ENCODE measurements at places on chromosomes 11 and 22. TPM values are rescaled to one million over a fixed set of nuclear protein-coding genes. Genes with fewer than 3 reads are reported as not detected.

Gene TMEM223
- 75.3 TPM for polyA plus RNA-seq

Gene TENM4
- 1.0 TPM for polyA plus RNA-seq

Gene C11orf42
- not detected for polyA plus RNA-seq

Gene RELA
- polyA plus RNA-seq, result 28.9 TPM

DNA sequence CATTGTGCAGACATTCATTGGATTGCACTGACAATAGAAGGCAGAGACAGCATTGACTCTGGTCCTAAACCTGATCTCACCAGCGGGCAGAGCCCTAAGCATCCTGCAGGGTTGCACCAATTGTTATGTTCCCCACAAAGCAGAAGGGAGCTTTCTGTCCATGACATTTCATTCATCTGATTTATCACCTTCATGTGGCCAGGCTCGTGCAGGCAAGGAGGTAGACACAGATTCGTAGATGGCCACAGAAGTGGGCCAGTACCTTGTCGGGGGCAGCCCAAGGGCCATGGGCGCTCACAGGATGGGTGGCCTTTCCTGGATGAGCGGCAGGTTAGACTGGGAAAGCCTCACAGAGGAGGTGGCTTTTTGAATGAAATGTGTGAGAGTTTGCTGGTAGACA, 2.9 kb downstream of the TSKU start:
- no peak for DNase-seq

DNA sequence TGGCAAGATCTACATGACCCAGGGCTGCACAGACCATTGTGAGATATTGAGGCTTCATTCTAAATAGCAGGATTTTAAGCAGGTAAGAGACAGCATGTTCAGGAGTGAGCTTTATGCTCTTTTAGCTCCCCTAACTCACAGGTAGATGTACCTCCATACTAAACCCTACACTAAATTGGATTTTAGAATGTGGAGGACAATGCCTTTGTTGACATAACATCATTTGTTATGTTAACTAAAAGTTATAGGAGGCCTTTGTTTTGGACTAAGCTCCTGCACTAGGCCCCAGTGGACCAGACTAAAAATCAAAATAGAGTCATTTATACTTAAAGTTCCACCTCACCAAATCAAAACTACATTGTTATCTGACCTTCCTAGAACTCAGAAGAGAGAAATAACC, 6.8 kb downstream of the DDIAS start:
- no peak for DNase-seq

DNA sequence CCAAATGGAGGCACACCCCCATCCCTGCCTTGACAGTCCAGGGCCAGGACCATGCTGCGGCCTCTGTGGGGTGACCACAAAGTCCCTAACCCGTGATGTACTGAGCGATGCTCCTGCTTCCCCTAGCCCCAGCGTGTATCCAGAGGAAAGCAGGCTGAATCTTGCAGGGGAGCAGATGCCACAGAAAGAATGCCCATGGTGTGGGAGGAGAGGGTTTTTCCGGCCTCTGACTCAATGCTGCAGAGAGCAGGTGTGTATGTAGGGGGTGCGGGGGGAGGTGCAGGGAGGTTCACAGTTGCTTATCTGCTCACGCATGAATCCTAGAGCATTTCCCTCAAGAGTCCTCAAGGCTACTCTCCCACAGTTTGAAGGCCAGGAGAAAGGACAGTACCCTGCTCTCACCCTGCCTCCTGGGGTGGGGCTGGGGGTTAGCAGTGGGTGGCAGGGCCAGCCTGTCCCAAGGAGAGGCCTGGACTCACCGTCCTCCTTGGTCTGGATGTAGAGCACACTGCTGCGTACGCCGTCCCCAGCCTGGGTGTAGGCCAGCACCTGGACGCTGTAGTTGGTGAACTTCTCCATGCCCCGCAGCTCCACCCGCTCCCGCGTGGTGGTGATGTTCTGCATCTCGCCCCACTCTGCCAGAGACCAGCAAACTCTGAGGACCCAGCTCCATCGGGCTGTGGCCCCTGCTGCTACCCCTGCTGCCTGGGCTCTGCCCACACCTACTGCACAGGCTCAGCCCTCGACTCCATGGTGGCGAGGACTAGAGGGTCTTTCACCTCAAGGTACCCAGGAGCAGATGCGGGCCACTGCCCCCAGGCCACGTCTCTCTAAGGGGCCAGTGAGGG, 130.8 kb downstream of the CEP164 start:
- DNase-seq, result no peak

DNA sequence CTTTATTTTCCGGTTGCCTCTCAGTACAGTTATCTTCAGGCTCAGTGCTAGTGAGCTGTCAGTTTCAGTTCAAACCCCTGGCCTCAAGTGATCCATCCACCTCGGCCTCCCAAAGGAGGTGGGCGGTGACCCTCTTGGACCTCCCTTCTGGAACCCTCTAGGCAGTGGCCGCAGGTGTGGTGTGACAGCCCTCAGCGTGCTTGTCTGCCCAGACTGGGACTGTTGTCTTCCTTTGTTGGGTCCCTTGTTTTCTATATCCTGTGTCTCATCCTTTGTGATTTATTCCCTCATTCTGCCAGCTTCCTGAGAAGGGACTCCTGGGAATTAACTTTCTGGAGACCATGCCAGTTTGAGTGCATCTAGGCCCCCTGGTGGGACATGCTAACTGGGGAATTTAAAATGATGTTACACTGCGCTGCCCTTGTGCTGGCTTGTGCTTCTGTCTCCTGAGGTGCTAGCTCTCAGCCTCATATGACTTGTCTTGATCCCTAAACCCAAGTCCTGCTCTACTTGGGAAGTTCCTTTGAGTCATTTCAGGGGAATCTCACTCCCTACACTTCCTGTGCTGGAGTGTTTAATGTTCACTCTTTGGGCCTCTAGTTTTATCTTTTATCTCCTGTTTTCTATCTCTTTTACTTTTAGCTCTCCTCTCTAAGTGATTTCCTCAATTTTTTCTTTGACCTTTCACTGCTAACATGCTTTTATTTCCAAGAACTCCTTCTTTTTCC, 19.4 kb downstream of the MED15 start:
- no peak for DNase-seq

GRCh38 chr11:65329944-65330403, 3.7 kb upstream of the DPF2 start:
- DNase-seq, result peak; percentile 91

DNA sequence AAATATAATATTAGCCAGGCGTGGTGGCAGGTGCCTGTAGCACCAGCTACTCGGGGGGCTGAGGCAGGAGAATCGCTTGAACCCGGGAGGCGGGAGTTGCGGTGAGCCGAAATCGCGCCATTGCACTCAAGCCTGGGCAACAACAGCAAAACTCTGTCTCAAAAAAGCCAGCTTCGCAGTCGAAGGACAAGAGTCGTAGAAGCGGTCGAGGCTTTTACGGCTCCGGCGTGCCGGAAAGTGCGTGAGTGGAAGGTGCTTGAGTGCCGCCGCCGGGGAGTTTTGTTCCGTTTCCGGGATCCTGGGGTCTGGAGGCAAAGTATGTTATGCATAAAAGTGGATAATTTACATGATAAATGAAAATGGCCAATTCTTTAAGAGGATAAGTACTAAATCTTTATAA, 43.6 kb downstream of the SYN3 start:
- no peak for DNase-seq

GRCh38 chr22:50199251-50199721, 1.5 kb upstream of the SELENOO start:
- no peak for DNase-seq

GRCh38 chr11:75069473-75069872, 27.2 kb downstream of the OR2AT4 start:
- no peak for DNase-seq

DNA sequence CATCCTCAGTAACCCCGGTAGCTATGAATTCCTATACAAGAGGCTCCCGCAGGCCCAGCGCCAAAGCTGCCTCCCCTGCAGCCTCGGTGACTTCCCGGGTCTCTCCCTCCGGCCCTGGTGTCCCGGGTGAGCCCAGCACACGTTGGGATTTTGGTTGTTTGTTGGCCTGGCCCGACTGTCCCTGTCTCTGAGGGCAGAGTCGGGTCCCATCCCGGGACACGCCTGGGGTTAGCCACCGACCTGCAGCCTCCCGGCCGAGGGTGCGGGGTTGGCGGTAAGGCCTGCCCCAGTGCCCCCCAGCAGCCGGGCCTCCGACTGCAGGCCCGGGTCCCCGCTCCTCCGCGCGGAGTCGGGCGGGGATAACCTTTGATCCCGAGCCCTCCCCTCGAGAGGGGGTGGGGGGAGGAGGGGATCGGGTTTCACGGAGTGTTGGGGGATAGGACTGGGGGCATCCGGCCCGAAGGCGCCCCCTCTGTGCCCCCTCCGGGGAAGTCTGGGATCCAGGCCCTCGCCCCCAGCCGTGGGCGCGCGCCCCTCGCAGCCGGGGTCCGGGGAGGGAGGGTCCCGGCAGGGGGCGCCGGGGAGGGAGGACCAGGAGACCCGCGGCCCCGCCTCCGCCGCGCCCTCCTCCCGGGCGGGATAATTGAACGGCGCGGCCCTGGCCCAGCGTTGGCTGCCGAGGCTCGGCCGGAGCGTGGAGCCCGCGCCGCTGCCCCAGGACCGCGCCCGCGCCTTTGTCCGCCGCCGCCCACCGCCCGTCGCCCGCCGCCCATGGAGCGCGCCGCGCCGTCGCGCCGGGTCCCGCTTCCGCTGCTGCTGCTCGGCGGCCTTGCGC, at the start of gene FBLN1:
TSS of gene FBLN1 (plus strand) at position 669 of the 835 bp plus-strand sequence. CDS start at position 772, 103 bp downstream.
- peak; percentile 64 for DNase-seq

DNA sequence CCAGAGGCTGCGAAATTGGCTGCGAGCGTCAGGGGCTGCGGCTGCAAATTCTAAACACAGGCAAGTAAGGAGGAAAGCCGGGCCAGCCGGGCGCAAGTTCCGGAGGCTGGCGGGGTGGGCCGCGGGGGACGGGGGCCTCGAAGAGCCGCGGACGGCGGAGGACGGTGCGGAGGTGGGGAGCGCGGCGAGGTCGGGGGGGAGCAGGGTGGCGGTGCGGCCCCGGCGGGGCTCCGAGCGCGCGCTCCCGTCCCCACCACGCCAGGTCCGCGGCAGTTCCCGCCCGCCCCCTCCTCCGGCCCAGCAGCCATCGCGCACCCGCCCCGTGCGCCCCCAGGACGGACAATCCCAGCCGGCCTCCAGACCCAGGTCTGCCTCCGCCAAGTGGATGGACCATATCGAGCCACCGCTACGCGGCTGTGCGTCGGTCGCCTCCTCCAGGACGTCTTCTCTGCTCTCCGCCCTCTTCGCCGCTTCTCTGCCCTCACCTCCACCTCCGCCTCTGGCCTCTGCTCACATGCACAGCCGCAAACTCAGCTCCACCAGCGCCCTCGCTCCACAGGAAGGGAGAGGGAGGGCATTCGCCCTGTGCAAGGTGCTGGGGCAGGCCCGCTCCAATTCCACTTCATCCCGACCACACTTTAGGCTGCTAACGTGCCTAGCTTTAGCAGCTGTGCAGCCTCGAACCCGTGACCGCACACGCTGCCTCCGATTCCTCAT, 7.2 kb downstream of the ELFN2 start:
- DNase-seq, result no peak

GRCh38 chr11:117286588-117286987, 4.6 kb upstream of the BACE1-AS start:
- no peak for DNase-seq

DNA sequence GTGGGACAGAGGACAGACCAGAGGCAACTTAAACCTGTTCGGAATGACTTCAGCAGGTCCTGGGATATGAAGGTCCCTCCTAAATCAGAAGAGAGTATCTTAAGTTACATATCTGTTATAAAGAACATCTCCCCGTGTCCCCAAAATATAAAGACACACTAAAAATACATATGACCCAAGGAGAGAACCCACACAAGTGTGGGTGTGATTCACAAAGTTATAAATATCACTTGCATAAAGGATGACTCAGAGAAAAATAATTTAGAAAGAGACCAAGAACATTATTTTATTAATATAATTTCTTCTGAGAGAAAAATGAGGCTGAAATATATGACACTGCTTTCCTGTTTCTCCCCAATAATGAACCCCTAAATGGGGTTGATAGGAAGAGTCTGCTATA, 14.2 kb downstream of the OR5B21 start:
- no peak for DNase-seq

DNA sequence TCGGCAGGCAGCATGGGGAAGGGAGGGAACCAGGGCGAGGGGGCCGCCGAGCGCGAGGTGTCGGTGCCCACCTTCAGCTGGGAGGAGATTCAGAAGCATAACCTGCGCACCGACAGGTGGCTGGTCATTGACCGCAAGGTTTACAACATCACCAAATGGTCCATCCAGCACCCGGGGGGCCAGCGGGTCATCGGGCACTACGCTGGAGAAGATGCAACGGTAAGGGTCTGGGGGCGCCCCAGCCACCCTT, 204 bp downstream of the FADS2 start:
- DNase-seq, result no peak

DNA sequence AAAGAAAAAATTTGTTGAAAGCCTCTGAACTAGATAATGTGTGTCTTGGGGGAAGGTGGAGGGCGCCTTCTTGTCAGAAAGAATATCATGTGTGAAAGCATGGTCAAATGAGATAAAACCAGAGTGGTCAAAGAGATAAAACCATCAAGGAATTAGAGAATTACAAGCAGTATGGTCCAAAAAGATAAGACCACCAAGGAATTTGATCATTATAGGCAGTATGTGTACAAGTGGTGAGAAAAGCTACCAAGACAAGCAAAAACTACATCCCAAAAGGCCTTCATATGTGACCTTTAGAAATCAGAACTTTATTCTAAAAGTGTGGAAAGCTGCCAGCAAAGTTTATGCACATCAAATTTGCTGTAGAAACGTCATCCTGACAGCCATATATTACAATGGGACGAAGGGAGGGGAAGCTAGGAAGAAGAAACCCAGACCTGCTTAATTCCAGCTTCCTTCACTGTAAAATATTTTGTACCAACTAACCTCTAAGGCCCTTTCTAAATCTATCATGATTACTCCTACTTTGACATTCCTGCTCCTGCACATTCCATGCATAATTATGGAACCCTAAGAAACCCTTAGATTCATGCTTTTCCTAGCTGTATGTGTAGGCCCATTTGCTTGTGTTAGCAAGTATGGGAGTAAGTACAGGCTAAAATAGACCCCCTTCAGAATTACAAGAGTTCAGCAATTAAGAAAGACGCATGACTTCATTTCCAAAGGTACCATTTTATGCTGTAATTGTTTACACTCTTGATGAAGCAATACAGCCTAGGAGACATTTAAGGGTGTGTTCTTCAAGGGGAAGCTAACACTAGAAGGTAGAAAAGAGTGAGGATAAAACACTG, 51.6 kb downstream of the LGR4 start:
- DNase-seq, result no peak

DNA sequence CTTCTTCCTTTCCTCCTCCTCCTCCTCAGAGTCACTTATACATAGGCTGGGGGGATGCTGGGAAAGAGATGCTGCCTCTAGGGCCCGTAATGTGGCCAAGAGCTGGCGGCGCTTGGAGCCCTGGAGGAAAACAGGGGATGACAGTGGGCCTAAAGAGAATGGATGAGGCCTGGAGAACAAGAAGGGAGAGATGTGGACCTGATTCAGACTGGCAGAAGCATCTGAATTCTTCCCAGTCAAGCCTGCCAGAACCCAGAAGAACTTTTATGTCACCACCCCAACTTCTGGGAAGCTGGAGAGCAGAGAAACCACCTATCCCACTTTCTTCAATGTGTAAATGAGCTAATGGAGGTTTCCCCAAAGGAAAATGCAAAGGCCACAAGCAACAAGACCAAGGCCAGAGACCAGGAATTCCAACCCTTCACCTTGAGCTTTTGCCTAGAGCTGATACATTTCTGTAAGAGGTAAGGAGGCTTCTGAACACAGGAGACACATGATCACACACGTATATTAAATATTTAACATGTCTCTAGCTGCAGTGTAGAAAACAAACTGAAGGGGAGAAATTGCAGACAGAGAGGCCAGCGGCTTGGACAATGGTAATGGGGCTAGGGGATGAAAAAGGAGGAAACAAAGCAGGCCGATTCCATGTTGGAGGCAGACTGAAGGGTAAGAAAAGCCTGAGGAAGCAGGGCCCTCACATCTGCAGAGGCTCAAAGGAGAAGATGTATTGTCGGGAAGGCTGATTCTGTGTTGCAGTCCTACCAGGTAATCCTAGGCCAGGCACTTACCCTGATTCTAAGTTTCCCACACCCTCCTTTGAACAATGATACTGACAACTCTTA, 1.1 kb downstream of the RRP8 start:
- DNase-seq, result no peak
